ENCODE measurements at places on chromosomes 16 and 17.

DNA sequence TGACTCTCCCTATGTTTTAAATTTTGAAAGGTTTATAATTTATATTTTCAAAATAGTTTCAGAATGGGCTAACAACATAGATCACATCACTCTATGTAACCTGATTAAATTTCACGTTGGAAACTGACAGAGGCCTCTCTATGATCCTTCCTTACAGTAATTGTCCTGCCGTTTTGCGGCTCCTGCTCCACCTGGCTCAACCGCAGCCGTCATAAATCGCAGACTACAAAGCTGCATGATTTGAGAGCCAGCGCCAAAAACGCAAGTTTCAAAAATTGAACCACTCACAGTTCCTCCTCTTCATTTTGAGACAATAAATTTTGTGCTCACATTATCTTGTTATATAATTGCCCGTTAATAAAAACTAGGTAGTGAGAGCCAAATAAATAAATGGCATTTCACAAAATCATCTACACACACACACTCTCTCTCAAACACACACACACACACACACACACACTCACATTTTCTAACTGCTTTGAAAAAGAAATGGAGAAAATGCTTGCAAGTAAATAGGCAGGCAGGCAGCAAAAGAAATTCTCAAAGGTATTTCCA is 263.1 kb upstream of the PSMD7 start:
- DNase-seq: no peak

- peak; percentile 84 for DNase-seq
These were observed 972 bp downstream of the RSAD1 start for GRCh38 chr17:50479522-50480141.

DNA sequence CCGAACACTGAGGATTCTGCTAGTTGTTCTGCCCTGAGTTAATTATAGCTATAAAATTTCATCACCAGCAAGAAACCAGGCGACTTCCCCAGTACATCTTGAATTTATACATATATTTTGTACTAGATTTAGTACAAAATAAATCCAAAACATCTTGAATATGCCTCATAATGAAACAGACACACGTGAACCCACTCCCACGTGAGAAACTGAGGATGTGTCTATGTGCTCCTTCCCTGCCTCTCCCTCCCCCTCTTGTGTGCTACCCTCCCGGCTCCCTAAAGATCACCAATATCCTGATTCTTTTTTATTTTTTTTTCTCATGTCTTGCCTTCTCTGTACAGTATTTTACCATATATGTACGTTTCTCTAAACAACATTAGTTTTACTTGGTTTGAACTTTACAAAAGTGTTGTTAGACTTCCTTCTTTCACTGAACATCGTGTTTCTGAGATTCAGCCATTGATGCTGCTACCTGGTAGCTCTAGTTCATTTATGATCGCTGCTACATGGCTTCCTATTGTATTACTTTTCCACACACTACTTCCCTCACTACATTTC is 1.1 kb upstream of the LCMT1 start:
- no peak for DNase-seq

DNA sequence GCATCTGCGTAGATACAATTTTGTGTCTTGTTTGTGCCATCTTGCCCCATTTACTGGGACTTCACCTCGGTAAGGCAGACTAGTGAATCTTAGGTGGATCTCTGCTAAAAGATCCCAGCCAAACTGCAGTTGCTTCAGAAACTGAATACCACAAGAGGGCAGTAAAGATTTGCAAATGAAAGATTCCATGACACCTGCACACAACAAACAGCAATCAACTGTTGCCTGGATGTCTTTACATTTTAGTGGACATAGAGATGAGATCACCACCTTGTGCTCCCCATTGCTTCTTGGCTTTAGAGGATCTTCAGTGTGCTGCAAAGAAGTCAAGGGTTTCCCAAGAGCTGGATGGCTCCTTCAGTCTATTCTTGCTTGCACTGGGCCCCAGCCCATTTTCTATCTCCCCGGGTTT is 119.2 kb upstream of the CACNG5 start:
- DNase-seq: peak; percentile 44

- no peak for DNase-seq
These were observed 14.1 kb downstream of the MTHFSD start for GRCh38 chr16:86540894-86541293.

GRCh38 chr17:33515974-33516373 is 222.9 kb upstream of the ASIC2 start:
- DNase-seq: no peak

DNA sequence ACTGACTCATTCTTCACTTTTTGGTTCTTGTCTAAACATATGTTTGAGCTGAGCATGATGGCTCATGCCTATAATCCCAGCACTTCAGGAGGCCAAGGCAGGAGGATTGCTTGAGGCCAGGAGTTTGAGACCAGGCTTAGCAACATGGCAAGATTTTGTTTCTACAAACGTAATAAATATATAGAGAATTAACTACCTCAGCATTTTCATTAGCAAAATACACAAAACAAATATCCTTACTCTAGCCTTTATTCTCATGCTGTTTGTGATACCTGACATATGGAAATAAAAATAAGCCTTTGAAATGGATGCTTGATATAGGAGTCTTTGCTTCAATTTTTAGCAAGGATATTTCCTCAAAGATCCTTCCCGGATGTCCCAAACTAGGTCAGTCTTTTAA is 132.8 kb downstream of the ABCC1 start:
- DNase-seq: no peak

GRCh38 chr17:40551879-40552768 is 13.1 kb downstream of the CCR7 start:
- peak; percentile 99 for DNase-seq

DNA sequence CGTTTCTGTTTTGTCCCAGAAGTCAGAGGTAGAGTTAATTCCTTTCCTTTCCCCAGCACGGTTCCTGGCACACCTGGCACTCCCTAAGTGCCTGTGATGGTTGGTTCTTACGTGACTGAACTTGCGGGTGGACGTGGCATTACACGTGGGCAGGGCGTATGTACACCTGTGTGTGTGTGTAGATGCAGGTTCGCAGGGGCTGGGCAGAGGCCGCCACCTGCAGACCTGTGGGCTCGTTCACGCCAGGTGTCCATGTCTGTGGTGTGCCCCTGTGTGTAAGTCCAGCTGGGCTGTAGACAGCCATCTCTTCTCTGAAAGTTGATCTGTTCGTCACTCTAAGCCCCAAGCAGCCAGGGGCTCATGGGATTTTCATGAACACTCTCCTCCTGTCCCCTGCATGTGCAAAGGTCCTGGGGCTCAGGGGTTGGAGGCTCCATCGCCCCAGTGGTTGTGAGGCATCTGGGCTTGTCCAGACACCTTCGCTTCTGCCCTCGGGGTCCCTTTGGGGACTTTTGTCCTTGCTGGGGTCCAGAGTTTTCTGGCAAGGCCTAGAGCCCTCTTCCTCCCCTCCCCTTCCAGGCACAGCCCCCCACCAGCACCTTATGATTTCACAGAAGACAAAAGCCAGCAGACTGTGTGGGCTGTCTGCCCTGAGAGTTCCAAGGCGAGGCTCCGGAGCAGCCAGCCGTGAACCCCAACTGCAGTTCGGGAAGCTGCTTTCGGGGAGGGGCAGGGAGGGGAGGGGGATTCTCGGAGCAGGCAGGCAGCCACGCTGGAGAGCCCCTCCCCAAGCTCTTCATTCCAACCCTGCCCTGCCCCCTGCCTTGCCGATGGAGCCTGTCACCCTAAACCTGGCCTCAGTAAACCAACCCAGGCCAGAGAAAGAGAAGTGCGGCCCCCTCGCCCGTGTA is 5.4 kb upstream of the FSCN2 start:
- DNase-seq: no peak

- peak; percentile 60 for DNase-seq
These were observed 53.5 kb downstream of the SMURF2 start for GRCh38 chr17:64608571-64608981.

- peak; percentile 56 for DNase-seq
These were observed 22.2 kb upstream of the ADCY7 start for GRCh38 chr16:50244140-50244503.

- peak; percentile 74 for DNase-seq
These were observed 77.4 kb upstream of the CCL2 start for GRCh38 chr17:34177642-34178041.

DNA sequence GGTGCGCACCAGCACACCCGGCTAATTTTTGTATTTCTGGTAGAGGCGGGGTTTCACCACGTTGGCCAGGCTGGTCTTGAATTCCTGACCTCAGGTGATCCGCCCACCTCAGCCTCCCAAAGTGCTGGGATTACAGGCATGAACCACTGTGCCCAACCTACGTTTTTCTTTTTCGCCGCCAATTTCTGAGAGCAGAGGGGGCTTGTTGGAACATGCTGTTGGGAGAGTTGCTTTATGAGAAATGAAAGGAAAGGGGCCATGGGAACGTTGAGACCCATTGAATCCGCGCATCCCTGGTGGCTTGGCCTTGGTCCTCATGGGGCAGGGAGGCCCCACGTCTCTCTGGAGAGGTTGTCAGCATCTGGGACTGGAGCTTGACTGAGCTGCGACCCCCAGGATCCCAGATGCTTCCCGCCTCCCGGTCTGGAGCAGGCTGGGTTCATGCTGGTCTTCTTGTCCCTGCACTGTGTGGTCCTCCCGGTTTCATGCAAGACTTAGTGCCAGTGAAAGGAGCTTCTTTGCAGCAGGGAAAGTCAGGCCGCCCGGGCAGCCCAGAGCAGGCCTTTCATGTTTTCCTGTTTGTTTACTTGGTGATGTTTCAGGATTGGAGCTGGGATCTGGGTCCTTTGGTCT is 22.8 kb downstream of the CRISPLD2 start:
- no peak for DNase-seq

DNA sequence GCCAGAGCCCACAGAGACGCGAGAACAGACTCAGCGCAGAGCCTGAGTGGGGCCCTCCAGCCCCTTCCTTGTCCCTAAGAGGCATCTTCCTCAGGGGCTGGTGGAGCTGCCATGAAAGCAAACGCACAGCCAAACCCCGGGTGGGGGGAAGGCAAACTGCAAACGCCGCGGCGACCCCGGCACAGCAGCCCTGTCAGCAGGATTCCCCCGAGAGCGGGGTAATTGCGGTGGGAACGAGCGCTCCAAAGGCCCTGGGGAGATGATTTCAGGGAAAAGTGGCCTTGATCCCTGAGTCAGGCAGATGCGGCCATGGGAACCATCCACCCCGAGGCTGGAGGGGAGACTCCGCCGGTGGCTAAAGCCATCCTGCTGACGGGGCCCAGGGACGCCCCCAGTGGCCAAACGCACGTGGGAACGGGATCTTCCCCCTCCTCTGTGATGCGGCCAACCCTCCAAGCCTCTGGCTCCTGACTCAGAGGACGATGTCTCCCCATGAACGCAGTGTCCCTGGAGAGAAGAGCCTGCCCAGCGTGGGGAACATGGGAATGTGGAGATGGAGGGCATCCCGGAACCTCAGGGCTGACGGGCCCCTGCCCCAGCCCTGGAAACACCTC is 25.1 kb downstream of the SLC7A5 start:
- DNase-seq: no peak

- no peak for DNase-seq
These were observed 65.9 kb downstream of the PITPNC1 start for GRCh38 chr17:67442787-67443624.

DNA sequence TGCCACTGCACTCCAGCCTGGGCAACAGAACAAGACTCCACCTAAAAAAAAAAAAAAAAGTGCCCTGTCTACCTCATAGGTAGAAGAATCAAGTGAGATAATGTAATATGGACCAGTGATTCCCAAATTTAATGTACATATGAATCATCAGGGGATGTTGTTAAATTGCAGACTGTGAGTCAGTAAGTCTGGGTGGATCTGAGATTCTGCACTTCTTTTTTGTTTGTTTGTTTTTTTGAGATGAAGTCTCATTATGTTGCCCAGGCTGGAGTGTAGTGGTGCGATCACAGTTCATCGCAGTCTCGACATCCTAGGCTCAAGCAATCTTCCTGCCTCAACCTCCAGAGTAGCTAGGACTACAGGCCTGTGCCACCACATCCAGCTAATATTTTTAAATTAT is 31.6 kb downstream of the HOXB1 start:
- DNase-seq: no peak

DNA sequence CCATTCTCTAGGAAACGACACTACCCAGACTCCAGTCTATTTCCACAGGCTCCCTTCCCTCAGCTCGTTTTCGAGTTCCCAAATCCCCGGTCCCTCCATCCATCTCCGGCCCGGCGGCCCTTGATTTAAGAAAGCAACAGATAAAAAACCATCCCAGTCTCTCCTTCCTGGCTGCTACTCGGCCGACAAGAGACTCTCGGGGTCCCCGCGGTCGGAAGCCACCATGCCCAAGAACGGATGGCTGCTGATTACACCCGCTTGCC is 182 bp downstream of the RPL26 start:
- no peak for DNase-seq

GRCh38 chr17:45115871-45116270 is 16.4 kb downstream of the PLCD3 start:
- DNase-seq: no peak

DNA sequence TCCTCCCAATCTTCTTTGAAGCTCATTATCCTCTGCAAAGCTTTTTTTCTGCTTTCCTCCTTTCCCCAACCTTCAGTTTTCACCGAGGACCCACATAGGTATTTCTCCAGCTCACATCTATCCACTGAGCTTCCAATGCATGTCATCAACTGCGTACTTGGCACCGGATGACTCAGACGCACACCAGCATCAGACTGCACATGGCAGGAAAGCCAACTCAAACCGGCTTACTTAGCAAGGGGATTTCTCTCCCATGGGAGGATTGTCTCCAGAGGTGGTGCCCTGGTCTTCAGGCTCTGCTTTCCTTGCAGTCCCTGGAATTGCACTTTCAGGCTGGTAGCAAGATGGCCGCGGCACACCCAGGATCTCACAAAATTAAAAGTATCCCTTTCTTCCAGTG is 1.7 kb upstream of the AKTIP start:
- peak; percentile 47 for DNase-seq

DNA sequence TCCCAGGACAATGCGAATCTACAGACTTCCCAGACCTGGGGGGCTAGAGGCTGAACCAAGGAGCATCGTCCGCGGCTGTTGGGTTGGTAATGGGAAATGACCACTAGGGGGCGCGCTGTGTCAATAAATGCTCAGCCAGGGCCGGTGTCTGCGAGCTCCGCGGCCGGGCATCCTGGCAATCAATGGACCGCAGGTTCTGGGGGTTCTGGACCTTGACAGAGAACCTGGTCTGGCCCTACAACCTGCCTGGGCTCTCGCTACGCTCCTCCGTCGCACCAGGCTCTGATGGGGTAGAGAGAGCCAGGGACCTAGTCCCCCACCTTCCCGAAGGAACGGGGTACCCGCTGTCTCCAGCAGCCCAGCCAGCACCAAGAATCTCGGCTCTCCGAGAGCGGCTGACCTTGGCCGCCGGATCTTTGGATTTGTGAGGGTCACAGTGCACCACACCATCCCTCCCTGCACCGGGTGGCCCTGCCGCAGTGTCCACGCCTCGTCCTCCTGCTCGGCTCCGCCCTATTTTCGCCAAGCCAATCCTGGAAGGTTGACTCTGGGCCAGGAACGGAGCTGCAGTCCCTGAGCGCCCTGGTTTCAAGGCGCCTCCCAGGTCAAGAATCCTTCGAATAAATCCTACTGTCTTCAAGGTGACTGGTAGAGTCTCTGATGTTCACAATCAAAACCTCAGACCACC is 20.4 kb upstream of the BEAN1 start:
- DNase-seq: peak; percentile 79

DNA sequence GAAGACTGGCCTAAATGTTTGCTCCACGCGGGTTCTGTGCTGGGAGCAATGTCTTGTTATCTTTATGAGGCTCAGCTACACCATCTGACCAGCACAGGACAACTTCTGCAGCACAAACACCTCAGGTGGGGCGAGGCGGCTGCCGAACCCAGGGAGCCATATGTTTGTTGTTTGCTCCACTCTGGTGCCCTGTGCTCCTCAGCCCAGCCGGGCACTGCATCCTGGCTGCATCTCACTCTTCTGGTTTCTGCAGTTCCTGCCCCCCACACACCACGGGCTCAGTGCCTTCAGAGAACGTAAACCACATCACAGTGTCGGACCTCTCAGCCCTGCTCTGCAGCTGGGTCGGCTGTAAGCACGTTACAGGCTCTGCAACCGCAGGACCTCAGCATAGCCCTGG is 32.4 kb downstream of the MXRA7 start:
- DNase-seq: no peak
